ENCODE measurements at places on chromosomes 12 and 14.

GRCh38 chr12:117845271-117845904 lies 123.4 kb downstream of the KSR2 start:
- DNase-seq = no peak

GRCh38 chr14:98144964-98145363 lies 1127.0 kb downstream of the BCL11B start:
- no peak for DNase-seq

DNA sequence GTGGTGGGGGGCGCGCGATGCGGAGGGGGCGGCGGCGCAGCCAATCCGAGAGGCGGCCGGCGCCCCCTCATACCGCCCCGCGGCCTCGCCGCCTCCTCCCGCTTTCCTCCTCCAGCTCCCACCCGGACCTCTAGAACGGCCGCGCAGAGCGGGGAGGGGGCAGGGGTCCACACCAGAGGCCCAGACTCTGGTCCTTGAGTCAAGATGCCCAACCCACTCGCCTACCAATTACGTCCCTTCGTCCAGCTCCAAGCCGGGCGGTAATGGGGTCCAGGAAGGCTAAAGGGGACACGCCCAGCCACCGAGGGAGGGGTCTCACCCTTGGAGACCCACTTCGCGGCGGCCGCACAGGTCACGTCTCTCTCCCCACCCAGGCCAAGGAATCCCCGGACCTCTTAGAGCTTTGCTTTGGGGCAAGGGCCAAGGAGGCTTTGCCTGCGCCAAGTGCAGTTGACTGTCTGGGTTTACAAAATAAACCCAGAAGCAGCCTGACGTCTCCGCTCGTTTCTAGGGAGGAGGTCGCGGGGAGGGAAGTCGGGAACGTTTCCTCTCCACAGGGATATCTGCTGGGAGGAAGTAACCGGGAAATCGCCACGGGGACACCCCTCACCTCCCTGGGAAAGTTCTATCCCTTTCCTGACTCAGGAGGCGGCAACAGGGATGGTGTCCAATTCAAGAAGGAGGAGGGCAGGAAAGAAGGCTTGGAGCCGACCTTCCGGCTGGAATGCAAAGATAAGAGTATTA lies 394 bp upstream of the AMIGO2 start:
- no peak for DNase-seq

GRCh38 chr12:79766705-79767464 lies 76.1 kb upstream of the PAWR start:
- no peak for DNase-seq
